CD4-positive, alpha-beta T cell (primary cell): ENCODE measurements at places on chromosomes 2 and 18.

DNA sequence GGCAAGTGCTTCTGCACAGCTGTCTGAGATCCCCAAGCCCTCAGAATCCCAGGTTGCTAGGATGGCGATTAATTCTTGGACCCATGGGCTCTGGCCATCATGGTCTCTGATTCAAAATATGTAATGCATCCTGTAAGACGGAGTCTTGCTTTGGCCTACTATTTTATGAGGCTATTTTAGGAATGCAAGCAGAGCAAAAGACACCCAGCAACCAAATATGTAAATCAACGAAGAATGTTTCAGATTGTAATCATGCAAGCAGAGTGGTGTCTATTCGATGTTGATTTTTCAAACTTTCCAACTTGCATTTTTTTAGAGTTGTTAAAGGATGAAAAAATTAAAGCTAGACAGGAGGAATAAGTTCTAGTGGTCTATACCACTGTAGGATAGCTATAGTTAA, 154.8 kb downstream of the COL6A3 start:
- no peak overlapping the region for H3K4me3 ChIP-seq
- H3K4me1 ChIP-seq, result no peaks in the 10 kb centered on the region
- H3K36me3 ChIP-seq, result no peaks in the 10 kb centered on the region

- H3K27ac ChIP-seq, result no peak overlapping the region
- H3K4me1 ChIP-seq, result no peaks in the 10 kb centered on the region
- no peaks in the 10 kb centered on the region for H3K36me3 ChIP-seq
- no peak for DNase-seq
- H3K4me3 ChIP-seq, result no peak overlapping the region
Observed at GRCh38 chr2:8892111-8892510, 54.7 kb upstream of the KIDINS220 start.

DNA sequence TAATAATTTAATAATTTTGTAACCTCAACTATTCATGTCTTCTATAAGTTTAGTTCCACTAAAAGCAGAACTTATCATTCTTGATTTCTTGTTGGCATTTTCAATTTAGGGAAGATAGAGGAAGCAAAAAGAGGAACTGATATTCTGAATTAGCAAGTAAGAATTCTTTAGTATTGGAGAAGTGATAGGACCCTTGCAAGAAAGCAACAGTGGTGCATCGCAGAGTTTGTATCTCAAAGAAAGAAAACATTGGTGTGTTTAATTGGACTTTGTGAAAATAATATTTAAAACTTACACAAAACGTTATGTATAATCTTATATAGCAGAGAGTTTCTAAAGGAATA, 36.5 kb upstream of the TNFRSF11A start:
- no peak for DNase-seq
- no peak overlapping the region for H3K4me3 ChIP-seq
- peaks cover 77% of the 10 kb centered on the region for H3K36me3 ChIP-seq

GRCh38 chr2:232929303-232930058, 59.4 kb downstream of the SNORC start:
- H3K4me1 ChIP-seq, result peaks cover 16% of the 10 kb centered on the region
- no peak for DNase-seq
- H3K27ac ChIP-seq, result no peak overlapping the region
- H3K27me3 ChIP-seq, result peaks cover 58% of the 10 kb centered on the region
- H3K36me3 ChIP-seq, result no peaks in the 10 kb centered on the region
- H3K4me3 ChIP-seq, result no peak overlapping the region

DNA sequence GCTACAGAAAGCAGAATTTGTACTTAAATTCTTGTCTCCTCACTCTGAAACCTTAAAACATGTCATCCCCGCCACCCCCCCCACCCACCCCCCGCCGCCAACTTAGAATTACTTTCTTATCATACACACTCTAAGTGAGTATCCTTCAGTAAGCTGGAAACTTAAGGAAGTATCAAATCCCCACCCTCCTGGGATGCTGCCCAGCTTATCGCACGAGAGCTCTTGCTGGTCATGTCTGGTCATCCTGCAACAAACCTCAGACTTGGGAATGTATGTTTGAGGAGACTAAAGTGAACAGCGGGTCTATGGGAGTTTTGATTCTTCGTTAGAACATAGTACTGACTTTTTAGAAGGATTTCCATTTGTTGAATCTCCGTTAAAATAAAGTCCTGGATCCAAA, 203.3 kb downstream of the PTGR3 start:
- no peak overlapping the region for H3K4me3 ChIP-seq
- H3K27me3 ChIP-seq, result no peaks in the 10 kb centered on the region
- no peaks in the 10 kb centered on the region for H3K4me1 ChIP-seq
- H3K36me3 ChIP-seq, result no peaks in the 10 kb centered on the region
- H3K27ac ChIP-seq, result no peak overlapping the region

- H3K36me3 ChIP-seq, result no peaks in the 10 kb centered on the region
- H3K4me3 ChIP-seq, result no peak overlapping the region
- no peaks in the 10 kb centered on the region for H3K27me3 ChIP-seq
- H3K27ac ChIP-seq, result no peak overlapping the region
- no peak for DNase-seq
- H3K4me1 ChIP-seq, result no peaks in the 10 kb centered on the region
Observed at GRCh38 chr2:108918941-108919341, 70.1 kb downstream of the EDAR start.

DNA sequence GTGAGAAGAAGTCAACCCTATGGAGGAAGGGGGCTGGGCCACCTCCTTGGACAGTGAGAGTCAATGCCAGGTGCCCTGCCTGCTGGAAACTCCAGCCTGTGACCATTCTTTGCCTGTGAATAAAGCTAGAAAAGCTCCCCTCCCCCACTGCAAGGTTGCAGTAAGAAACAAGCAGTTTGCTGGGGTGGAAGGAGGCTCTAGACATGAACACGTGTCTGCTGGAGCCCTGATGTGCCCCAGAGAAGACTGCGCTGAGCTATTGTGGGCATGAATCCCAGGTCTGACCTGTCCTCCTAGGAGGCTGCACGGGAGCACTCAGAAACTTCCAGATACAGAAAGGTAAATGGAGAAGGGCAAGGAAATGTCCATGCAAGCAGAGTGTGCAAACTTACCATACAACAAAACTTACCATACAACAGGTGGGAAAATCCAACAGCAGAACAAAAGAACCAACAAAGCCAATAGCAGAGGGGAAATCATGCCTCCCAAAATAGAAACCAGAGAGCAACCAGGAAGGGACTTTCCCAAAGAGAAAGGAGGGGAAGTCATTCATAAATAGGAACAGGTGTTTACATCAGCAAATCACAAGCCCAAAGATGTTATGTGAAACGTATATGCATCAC, 278.7 kb downstream of the BCL2 start:
- H3K4me3 ChIP-seq, result no peak overlapping the region
- DNase-seq, result no peak
- no peaks in the 10 kb centered on the region for H3K27me3 ChIP-seq
- H3K4me1 ChIP-seq, result peaks cover 9% of the 10 kb centered on the region
- H3K27ac ChIP-seq, result no peak overlapping the region

DNA sequence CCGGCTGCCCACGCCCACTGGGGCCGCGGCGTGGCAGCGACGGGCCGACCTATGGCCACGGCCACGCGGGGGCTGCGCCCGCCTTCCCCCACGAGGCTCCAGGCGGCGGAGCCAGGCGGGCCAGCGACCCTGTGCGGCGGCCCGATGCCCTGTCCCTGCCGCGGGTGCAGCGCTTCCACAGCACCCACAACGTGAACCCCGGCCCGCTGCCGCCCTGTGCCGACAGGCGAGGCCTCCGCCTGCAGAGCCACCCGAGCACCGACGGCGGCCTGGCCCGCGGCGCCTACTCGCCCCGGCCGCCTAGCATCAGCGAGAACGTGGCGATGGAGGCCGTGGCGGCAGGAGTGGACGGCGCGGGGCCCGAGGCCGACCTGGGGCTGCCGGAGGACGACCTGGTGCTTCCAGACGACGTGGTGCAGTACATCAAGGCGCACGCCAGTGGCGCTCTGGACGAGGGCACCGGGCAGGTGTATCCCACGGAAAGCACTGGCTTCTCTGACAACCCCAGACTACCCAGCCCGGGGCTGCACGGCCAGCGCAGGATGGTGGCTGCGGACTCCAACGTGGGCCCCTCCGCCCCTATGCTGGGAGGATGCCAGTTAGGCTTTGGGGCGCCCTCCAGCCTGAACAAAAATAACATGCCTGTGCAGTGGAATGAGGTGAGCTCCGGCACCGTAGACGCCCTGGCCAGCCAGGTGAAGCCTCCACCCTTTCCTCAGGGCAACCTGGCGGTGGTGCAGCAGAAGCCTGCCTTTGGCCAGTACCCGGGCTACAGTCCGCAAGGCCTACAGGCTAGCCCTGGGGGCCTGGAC, 253.2 kb downstream of the GLI2 start:
- no peak overlapping the region for H3K4me3 ChIP-seq
- peaks cover 4% of the 10 kb centered on the region for H3K27me3 ChIP-seq
- no peak for DNase-seq
- no peak overlapping the region for H3K27ac ChIP-seq
- no peaks in the 10 kb centered on the region for H3K4me1 ChIP-seq
- no peaks in the 10 kb centered on the region for H3K36me3 ChIP-seq

- peak; percentile 76 for DNase-seq
- peak within 1 kb of the TSS; percentile 94 for H3K4me3 ChIP-seq
Observed at GRCh38 chr2:20822535-20823490, at the start of gene LDAH. LDAH (minus strand) TSS chr2:20823101; CDS start chr2:20801463, 21,638 bp downstream.

GRCh38 chr2:217804791-217805667, 197.8 kb downstream of the TNS1 start:
- no peaks in the 10 kb centered on the region for H3K36me3 ChIP-seq
- H3K4me1 ChIP-seq, result no peaks in the 10 kb centered on the region
- H3K4me3 ChIP-seq, result no peak overlapping the region
- DNase-seq, result no peak

DNA sequence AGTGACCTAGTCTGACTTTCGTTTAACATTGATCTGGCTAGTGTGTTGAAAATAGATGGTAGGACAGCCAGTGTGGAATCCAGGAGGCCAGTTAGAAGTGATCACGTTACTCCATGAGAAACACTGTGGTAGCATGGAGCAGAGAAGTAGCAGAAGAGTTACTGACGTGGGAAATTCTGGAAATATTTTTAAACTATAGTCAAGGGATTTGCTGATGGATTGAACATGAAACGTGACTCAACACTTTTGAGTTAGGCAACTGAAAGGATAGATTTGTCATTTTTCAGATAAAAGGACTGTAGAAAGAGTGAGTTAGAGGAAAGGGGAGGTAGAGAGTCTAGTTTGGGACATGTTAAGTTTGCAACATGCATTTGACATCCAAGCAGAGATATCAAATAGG, 130.4 kb downstream of the IRS1 start:
- H3K36me3 ChIP-seq, result no peaks in the 10 kb centered on the region
- no peak overlapping the region for H3K27ac ChIP-seq
- no peak overlapping the region for H3K4me3 ChIP-seq
- no peaks in the 10 kb centered on the region for H3K27me3 ChIP-seq
- peaks cover 5% of the 10 kb centered on the region for H3K4me1 ChIP-seq

GRCh38 chr2:44777537-44777936, 164.0 kb upstream of the SIX3 start:
- DNase-seq, result peak; percentile 15
- H3K27ac ChIP-seq, result no peak overlapping the region
- peaks cover 5% of the 10 kb centered on the region for H3K4me1 ChIP-seq

GRCh38 chr2:5539282-5540165, 152.7 kb upstream of the SOX11 start:
- no peaks in the 10 kb centered on the region for H3K4me1 ChIP-seq
- H3K36me3 ChIP-seq, result no peaks in the 10 kb centered on the region
- no peak for DNase-seq
- H3K27me3 ChIP-seq, result no peaks in the 10 kb centered on the region

- no peaks in the 10 kb centered on the region for H3K4me1 ChIP-seq
- no peak for DNase-seq
- no peaks in the 10 kb centered on the region for H3K27me3 ChIP-seq
- H3K4me3 ChIP-seq, result no peak overlapping the region
- no peak overlapping the region for H3K27ac ChIP-seq
Observed at GRCh38 chr2:132731441-132731840, 61.4 kb upstream of the LYPD1 start.

DNA sequence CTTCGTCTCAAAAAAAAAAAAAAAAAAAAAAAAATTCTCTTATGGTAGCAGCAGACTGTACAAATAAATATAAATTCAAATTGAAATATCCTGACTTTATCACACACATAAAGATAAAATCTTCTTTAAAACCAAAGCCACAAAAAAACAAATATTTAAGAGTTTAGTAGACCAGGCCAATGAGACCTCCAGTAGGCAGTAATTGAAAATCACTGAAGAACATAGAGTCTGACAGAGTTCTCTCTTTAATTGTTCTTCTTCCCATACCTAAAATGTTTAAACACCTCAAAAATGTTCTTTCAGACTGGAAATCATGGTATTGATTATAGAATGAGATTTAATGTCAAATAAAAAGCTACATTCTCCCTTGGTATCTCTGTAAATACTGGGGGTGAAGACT, 20.8 kb downstream of the PRPF40A start:
- H3K36me3 ChIP-seq, result peaks cover 26% of the 10 kb centered on the region
- peaks cover 4% of the 10 kb centered on the region for H3K4me1 ChIP-seq
- no peak overlapping the region for H3K4me3 ChIP-seq
- H3K27me3 ChIP-seq, result no peaks in the 10 kb centered on the region
- no peak for DNase-seq
- H3K27ac ChIP-seq, result no peak overlapping the region

GRCh38 chr18:61984349-61984748, 91.5 kb upstream of the RNF152 start:
- no peak overlapping the region for H3K4me3 ChIP-seq

- no peak overlapping the region for H3K4me3 ChIP-seq
- no peak overlapping the region for H3K27ac ChIP-seq
- DNase-seq, result no peak
- H3K36me3 ChIP-seq, result no peaks in the 10 kb centered on the region
- H3K27me3 ChIP-seq, result no peaks in the 10 kb centered on the region
Observed at GRCh38 chr2:231359948-231360347, 35.6 kb upstream of the B3GNT7 start.

GRCh38 chr2:148876202-148876594, 1.2 kb downstream of the KIF5C start:
- peaks cover 6% of the 10 kb centered on the region for H3K27me3 ChIP-seq
- peak overlapping the region; percentile 70 for H3K4me3 ChIP-seq
- DNase-seq, result peak; percentile 15
- H3K27ac ChIP-seq, result peak overlapping the region; percentile 34
- H3K36me3 ChIP-seq, result no peaks in the 10 kb centered on the region

DNA sequence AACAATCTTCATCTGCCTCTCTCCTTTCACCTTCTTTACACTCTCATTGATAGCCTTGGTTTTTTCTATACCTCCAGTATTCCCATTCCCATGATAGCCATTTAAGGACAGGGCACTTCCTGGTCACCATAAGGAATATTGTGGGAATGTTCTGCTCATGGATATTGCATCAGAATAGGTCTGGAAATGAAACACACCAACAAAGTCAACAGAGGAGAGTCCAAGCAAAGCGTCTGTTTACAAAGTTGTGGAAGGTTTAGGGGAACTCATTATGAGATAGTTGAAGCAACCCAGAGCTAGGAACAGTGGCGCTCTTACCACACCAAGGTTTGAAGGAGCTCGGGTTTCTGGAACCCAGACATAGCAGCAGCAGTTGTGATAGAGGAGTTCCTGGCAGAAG, 150.3 kb upstream of the TNP1 start:
- H3K36me3 ChIP-seq, result no peaks in the 10 kb centered on the region
- H3K27ac ChIP-seq, result no peak overlapping the region
- H3K4me1 ChIP-seq, result no peaks in the 10 kb centered on the region
- no peak for DNase-seq

GRCh38 chr2:143716522-143716921, 587.3 kb downstream of the ARHGAP15 start:
- no peak overlapping the region for H3K4me3 ChIP-seq
- no peaks in the 10 kb centered on the region for H3K4me1 ChIP-seq
- peaks cover 35% of the 10 kb centered on the region for H3K36me3 ChIP-seq

GRCh38 chr2:136376211-136376610, 258.3 kb upstream of the CXCR4 start:
- no peak overlapping the region for H3K4me3 ChIP-seq
- DNase-seq, result peak; percentile 18
- no peaks in the 10 kb centered on the region for H3K36me3 ChIP-seq

- H3K27ac ChIP-seq, result no peak overlapping the region
- no peaks in the 10 kb centered on the region for H3K27me3 ChIP-seq
- DNase-seq, result no peak
- peaks cover 5% of the 10 kb centered on the region for H3K36me3 ChIP-seq
- H3K4me3 ChIP-seq, result no peak overlapping the region
Observed at GRCh38 chr2:134310107-134311079, 56.5 kb downstream of the MGAT5 start.
